Hepatic stellate cell (primary cell): ENCODE measurements at places on chromosomes 7 and 10.

DNA sequence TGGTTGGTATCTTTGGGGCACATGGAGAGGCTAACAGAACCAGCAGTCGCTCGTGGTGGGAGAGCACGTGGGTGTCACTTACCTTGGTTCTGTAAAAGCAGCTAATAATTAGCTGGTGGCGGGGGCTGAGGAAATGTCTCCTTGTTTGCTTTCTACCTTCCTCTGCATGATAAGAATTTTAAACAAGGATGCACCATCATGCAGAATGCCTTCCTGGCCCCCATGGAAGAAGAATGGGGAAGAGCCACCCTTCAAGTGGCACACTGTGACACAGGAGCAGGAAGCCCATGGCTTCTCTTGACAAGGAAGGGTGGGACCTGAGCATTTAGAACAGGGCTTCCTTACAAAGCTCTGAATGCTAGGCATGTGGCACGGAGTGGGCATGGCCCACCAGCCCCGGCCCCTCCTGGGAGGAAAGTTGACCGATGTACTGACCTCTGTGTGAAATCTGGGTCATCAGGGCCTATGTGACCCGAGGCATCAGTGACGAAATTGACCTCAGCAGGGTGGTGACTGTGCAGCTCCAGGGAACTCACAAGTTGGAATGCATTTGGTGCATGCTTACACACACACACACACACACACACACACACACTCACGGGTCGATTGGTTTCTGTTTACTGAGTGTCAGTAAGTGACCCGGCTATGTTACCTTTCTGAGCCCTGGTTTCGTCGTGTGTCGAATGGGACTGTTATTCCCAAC is 116.9 kb upstream of the ANLN start:
- no peak for DNase-seq

DNA sequence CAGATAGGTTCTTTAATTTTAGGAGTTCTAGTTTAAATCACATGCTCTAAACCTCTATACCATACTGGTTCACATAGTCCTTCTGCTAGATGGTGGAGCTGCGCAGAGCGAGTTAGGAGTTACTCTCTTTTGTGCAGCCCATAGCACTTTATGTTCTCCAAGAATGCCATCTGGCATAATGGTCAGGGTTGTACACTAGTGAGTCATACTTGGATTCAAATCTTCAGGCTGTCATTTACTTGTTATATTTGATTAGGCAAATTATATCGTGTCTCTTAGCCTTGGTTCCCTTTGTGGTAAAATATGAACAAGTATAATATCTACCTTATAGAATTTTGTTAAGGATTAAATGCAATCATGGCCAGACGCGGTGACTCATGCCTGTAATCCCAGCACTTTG is 1078.3 kb downstream of the NRG3 start:
- DNase-seq: no peak

GRCh38 chr10:27626890-27627289 is 118.7 kb downstream of the MKX start:
- DNase-seq: no peak

GRCh38 chr10:110827875-110828274 is 43.9 kb upstream of the PDCD4 start:
- DNase-seq: no peak

DNA sequence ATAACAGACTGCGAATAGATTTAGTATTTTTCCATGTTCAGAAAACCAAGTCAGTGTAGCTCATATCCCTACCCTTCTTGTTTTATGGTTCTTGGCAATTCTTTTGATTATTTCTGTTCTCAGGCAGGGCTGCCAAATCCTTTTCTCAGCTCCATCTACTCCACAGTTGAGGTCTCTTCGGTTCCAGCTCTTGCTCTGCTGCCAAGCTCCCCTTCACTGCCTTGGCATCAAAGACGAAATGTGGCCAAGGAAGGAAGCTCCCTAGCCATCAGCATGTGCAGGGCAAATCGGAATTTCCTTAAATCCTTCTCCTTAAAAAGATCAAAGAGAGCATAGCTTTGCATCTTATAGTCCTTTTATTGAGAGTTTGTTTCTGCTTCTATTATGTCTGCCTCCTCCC is 116.4 kb upstream of the NOBOX start:
- no peak for DNase-seq

- no peak for DNase-seq
Observed at GRCh38 chr10:110932505-110933180, 13.2 kb downstream of the SHOC2 start.

DNA sequence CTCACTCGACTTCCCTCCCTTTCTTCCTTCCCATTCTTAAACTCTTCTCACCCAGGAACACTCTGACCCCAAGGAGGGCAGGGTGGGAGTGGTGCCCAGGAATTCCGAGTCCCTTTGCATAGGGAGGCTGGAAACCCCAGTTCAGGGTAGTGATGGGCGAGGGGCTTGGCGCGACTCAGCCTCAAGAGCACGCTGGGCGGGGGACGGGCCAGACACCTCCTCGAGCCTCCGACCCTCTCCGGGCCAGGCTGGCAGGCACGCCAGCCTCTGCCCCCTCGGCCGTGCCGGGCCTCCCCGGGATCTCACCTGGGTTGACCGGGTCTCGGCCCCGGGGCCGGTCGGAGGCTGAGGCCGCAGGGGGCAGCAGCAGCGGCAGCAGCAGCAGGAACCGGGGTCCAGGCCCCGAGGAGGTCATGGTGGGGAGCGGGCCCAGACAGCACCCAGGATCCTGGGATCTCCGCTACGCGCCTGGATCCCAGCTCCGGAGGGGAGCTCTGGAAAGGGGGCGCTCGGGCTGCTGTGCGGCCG is 457 bp downstream of the PLOD3 start:
- no peak for DNase-seq

DNA sequence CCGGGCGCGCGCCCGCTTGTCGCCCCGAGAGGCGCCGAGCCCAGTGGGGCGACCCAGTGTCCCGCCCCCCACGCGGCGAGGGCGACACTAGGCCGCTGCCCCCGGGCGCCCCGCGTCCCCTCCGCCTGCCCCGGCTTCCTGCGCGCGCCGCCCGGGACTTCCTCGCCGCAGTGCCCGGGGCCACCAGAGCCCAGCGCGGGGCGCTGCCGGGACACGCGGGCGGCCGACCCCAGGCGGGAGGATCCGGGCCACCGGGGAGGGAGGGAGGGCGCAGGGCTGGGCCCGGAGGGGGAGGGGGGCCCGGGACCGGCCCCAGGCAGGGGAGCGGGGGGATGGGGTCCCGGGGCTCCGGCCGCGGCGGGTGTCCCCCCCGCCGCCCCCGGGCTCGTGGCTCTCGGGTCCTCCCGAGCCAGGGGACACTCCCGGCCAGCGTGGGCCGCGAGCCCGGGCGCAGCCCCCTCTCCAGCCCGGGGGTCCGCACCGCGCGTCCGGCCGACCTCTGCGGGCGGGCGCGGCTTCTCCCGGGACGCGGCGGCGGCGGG is 435 bp upstream of the PWWP2B start:
- DNase-seq: peak; percentile 89

DNA sequence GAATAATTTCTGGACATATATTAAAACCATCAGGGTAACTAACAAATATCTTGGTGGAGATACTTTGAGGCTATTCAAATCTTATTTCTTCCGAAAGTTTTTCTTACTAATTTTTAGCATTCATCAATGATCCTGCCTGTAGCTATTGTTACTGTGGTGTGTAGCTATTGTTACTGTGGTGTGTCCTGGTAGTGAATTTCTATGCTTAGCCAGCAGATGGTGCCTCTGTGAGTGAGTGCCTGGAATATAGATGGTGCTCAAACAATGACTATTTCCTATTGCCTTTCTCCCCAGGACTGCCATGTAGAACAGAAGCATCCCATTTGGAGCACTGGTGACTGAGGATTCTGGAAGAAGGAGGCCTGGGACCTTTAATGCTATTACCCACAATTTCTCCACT is 245.7 kb downstream of the CCSER2 start:
- DNase-seq: no peak

GRCh38 chr10:122286867-122287266 is 15.8 kb downstream of the BTBD16 start:
- DNase-seq: no peak

DNA sequence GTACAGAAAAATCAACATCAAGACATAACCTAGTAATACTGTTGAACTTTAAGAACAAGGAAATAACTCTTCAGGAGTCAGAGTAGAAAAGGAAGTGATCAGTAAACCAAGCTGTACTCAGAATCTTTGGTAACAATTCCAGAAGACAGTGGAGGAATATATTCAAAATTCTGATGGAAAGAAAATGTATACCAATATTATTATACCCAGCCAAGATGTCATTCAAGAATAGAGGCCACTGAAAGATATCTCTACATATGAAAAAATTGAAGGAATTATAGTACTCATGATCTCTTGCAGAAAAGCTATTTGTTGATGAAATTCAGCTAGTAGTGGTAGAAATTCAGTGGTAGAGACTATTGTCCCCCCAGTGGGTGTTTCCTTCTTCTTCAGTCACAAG is 182.6 kb upstream of the ZMIZ1 start:
- DNase-seq: no peak

DNA sequence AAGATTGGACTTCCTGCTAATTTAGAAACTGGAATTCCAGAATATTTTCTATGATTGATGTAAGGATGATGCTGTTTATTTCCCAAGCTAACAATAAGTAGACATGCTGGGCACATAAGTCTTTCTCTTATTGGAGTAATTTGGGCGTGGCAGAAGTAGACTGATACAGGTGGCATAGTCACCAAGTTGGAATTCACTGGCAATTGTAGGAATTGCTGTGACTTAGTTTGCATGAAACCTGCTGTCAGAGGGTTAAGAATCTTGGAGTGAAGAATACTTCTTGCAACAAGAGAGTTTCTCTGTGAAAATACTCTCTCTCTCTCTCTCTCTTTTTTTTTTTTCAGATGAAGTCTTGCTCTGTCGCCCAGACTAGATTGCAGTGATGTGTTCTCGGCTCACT is 569.7 kb downstream of the REEP3 start:
- no peak for DNase-seq

- peak; percentile 25 for DNase-seq
Observed at GRCh38 chr7:126803060-126803665, 449.6 kb downstream of the GRM8 start.

DNA sequence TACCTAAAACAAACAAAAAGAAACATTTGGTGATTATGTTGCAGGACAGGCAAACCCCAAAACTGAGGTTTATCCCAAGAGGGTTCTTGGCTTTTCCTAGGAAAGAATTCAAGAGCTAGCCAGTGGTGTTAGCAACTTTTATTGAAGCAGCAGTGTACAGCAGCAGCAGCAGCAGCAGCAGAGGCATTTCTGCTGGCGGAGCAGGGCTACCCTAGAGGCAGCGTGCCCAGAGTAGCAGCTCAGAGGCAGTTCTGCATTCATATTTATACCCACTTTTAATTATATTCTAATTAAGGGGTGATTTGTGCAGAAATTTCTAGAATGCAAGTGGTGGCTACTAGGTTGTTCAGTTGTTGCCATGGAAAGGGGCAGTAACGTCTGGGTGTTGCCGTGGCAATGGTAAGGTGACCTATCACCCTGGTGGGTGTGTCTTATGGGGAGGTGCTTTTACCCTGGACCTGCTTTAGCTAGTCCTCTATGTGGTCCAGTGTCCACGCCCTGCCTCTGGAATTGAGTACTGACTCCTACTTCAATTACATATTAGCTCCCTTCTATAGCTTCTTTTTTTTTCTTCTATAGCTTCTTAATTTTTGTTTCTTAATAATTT is 53.9 kb downstream of the VCL start:
- no peak for DNase-seq

DNA sequence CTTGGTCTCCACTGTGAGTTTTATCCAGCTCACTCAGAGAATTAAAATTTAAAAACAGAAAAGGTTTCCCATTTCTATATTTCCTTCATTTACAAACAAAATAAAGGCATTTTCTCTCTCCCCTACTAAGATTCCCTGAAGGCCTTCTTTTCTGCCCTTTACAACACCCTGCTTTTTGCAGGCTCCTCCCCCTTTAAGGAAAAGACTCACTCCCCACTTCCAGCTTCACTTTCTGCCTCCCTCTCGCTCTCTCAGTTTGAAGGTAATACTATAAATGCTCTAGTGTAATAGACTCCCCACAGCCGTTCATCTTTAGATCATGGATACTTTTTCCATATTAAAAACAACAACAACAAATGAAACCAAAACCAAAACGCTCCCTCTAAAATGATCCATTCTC is 53.3 kb downstream of the CDHR3 start:
- no peak for DNase-seq

DNA sequence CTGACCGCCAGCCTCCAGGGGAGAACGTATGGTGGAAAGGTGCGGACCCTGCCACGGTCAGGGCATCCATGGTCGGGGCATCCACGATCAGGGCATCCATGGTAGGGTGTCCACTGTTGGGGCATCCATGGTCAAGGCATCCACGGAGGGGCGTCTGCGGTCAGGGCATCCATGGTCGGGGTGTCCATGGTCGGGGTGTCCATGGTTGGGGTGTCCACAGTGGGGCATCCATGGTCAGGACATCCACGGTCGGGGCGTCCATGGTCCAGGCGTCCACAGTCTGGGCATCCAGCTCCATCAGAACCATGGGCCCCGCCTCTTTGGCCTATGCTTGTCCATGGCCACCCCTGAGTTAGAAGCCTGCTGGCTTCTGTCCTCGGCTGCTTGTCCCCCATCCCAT is 148.1 kb downstream of the ADARB2 start:
- no peak for DNase-seq

GRCh38 chr10:132382231-132382922 is 14.6 kb upstream of the PWWP2B start:
- DNase-seq: no peak

GRCh38 chr10:11192304-11193000 is 174.8 kb downstream of the CELF2 start:
- DNase-seq: no peak

DNA sequence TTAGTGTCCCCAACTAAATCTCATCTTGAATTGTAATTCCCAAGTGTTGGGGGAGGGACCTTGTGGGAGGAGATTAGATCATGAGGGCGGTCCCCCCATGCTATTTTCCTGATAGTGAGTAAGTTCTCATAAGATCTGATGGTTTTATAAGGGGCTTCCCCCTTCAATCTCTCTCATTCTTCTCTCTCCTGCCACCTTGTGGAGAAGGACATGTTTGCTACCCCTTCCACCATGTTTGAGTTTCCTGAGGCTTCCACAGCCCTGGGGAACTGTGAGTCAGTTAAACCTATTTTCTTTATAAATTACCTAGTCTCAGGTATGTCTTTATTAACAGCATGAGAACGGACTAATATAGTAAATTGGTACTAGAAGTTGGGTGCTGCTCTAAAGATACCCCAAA is 365.6 kb downstream of the ANKRD7 start:
- DNase-seq: no peak

GRCh38 chr7:115910541-115911164 is 119.9 kb downstream of the TFEC start:
- DNase-seq: peak; percentile 0

DNA sequence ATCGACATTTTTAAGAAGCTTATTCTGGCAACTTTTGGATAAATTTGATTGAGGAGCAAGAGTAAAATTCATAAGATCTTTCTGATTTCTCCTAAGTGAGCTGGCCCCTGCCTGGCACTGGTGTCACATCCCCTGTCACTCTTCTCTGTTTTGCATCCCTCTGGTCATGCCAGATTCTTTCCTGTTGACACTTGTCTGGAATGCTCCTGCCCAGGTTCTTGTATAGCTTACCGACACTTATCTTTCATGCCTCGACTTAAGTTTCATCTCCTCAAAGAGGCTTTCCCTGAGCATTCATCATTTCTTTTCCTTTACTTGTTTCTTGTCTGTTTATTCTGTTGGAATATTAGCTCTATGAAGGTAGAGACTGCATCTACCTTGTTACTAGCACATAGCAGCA is 22.2 kb upstream of the AASS start:
- no peak for DNase-seq

GRCh38 chr10:90148116-90148855 is 446.9 kb downstream of the KIF20B start:
- DNase-seq: peak; percentile 7

- DNase-seq: no peak
Observed at GRCh38 chr10:122221958-122222357, 49.1 kb upstream of the BTBD16 start.

GRCh38 chr10:12709521-12709963 is 292.0 kb downstream of the CCDC3 start:
- no peak for DNase-seq
